ENCODE measurements at places on chromosomes 13 and 19. TPM values are rescaled to one million over a fixed set of nuclear protein-coding genes. Genes with fewer than 3 reads are reported as not detected.

- H3K4me3 ChIP-seq: no peak overlapping the region
- DNase-seq: no peak
- H3K4me1 ChIP-seq: peaks cover 6% of the 10 kb centered on the region
- peaks cover 57% of the 10 kb centered on the region for H3K36me3 ChIP-seq
Observed at GRCh38 chr19:34960103-34960805, 3.8 kb downstream of the ZNF792 start.

DNA sequence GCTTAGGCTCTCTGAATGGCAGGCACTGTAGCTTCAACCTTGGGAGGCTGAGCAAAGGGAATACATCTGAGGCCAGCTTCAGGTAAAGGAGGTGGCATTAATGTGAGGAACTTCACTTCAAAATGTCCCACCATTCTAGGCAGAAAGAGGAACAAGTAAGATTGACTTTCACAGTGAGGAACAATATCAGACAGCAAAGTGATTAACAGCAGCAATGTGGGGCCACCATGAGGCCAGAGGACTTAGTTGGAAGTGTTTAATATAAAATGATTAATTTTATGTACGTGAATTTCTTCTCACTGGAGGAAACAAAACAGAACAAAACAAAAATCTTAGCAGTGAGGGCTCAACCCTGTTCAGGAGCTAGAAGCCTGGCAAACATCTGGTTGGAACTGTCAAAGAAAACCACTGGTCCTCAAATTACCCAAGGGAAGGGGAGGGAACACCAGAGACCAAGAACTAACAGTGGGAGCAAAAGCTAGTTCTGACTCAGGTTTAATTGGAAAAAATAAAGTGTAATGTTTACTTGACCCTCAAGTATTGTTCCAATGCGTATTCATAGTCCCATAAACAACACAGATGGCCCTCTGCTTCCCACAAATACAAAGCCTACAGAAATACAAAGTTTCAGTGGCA, 43.9 kb upstream of the FRY start:
- H3K27ac ChIP-seq: no peak overlapping the region
- H3K27me3 ChIP-seq: no peaks in the 10 kb centered on the region
- DNase-seq: no peak
- peaks cover 4% of the 10 kb centered on the region for H3K36me3 ChIP-seq
- no peaks in the 10 kb centered on the region for H3K4me1 ChIP-seq
- no peak overlapping the region for H3K4me3 ChIP-seq

ZNF431 gene
- 47.4 TPM for total RNA-seq

HCN2 gene
- 4.1 TPM for total RNA-seq

- H3K4me3 ChIP-seq: peak overlapping the region; percentile 93
- no peak for DNase-seq
- H3K27ac ChIP-seq: no peak overlapping the region
- no peaks in the 10 kb centered on the region for H3K4me1 ChIP-seq
Observed at GRCh38 chr19:54136086-54136863, 1.3 kb upstream of the CNOT3 start.

GRCh38 chr19:32164384-32164992, 180.9 kb upstream of the ZNF507 start:
- no peak for DNase-seq
- no peaks in the 10 kb centered on the region for H3K27me3 ChIP-seq
- no peak overlapping the region for H3K4me3 ChIP-seq
- H3K36me3 ChIP-seq: no peaks in the 10 kb centered on the region
- H3K27ac ChIP-seq: no peak overlapping the region

CGB8 gene
- not detected for total RNA-seq

DNA sequence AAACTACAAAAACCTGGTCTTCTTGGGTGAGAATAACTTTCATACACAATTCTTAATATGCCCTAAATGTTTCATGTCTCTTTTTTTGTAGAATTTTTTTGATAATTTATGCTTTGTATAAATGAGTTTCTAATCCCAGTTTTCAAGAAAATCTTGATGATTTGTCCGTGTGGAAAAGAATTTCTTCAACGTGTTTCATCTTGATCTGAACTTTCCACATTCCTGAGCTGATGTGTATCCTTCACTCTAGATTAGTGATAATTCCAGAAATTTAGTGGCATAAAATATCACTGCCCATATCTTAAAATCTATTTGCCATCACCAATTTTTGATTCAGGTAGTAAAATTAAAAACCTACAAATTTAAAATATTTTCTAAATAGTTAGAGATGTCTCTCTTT, 24.6 kb downstream of the ZNF431 start:
- DNase-seq: no peak
- no peak overlapping the region for H3K27ac ChIP-seq
- no peaks in the 10 kb centered on the region for H3K27me3 ChIP-seq
- H3K36me3 ChIP-seq: peaks cover 56% of the 10 kb centered on the region
- no peaks in the 10 kb centered on the region for H3K4me1 ChIP-seq

DNA sequence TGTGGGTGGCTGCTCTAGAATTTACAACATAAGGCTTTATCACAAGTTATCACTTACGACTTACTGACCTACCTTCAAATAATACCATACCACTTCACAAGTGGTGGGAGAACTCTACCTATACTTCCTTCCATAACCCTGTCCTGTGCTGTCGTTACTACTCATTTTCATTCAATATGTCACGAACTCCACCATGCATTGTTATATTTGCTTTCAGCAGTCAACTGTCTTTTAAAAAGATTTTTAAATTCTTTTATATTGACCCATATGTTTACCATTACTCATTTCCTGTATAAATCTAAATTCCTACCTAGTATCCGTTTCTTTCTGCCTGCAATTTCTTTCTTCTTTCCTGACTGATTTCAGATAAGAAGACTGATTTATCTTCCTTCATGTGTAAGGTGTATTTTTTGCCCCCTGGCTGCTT, 200.0 kb downstream of the KLF12 start:
- no peak overlapping the region for H3K4me3 ChIP-seq
- no peak for DNase-seq
- H3K27me3 ChIP-seq: no peaks in the 10 kb centered on the region
- no peak overlapping the region for H3K27ac ChIP-seq

GRCh38 chr19:16295057-16295456, 29.6 kb upstream of the KLF2 start:
- no peak overlapping the region for H3K27ac ChIP-seq
- no peaks in the 10 kb centered on the region for H3K4me1 ChIP-seq
- H3K27me3 ChIP-seq: no peaks in the 10 kb centered on the region
- no peak for DNase-seq

ZNF728 gene
- total RNA-seq: not detected

DNA sequence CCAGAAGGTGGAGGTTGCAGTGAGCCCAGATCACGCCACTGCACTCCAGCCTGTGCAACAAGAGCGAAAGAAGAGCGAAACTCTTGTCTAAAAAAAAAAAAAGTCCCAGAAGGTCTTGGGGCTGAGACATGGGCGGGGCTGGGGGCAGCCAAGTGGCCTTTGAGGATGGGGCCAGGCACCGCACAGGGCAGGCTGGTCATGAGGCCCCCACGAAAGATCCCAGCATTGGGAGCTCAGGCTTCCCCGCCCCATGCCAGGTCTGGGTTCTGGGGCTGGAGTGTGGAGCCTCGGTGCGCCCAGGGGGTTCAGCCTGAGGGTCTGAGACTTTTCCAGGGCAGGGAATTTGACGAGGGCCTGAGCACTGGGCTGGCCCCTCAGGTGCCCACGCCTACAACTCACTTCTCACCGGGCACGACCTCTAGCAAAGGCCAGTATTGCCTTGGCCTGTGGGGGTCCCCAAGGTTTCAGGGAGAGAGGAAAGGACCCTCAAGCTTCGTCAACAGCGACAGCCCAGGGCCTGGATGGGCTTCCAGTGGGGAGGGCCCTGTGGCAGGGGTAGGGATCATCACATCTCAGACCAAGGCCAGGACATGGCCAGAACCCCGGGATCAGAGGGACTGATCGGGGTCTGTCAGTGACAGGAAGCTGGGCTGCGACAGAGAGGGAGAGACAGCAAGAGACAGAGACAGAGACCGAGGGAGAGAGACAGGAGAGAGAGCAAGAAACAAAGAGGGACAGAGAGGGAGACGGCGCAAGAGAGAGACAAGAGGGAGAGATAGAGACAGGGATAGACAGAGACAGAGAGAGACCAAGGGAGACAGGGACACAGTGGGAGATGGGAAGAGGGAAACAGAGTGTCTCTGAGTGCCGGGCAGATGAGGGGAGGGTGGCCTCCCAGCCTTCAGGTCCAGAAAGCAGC, 7.5 kb upstream of the MEX3D start:
- no peaks in the 10 kb centered on the region for H3K27me3 ChIP-seq
- H3K4me3 ChIP-seq: no peak overlapping the region
- H3K27ac ChIP-seq: no peak overlapping the region
- DNase-seq: no peak
- H3K4me1 ChIP-seq: no peaks in the 10 kb centered on the region

- H3K27ac ChIP-seq: no peak overlapping the region
- no peaks in the 10 kb centered on the region for H3K36me3 ChIP-seq
- H3K4me3 ChIP-seq: no peak overlapping the region
- H3K4me1 ChIP-seq: no peaks in the 10 kb centered on the region
- no peak for DNase-seq
Observed at GRCh38 chr13:72650051-72650700, 77.3 kb downstream of the MZT1 start.

DNA sequence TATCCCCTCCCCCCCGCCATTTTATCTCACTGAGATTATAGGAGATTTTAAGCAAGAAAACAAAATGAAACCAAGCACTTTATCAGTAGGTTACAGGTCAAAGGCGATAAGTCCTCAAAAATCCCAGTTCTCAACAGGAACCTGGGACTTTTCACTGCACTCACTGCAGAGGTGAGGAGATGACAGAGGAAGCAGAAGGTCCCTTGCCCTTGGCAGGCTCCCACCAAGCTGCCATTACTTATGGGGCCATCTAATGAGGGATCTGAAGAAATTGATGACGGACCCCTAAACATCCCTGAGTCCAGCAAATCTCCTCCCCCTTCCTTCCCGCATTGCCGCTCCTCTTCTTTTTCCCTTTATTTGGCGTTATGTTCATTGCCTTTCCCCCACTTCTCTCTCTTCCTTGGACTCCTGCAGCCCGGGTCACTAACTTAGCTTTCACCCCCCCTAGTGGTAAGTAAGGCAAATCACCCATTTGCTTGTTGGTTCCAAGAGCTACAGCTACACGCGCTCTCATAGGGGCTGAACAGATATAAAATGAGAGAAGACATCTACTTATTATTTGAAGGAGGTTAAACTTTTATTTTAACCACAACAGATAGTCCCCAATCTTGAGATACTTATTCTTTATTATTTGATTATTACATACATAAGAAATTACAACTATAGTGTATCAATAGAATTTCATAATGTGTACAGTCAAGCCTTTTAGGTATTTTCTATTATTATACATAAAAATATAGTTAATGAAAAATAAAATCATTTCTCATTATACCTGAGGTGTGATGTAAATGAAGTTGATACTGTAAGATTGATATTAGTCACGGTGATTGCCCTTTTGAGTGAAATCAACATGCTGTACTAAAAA, 52.0 kb upstream of the ARGLU1 start:
- peak; percentile 51 for DNase-seq
- no peak overlapping the region for H3K4me3 ChIP-seq
- H3K4me1 ChIP-seq: no peaks in the 10 kb centered on the region
- no peaks in the 10 kb centered on the region for H3K36me3 ChIP-seq
- H3K27ac ChIP-seq: no peak overlapping the region
